ENCODE measurements at places on chromosomes 7 and 10.

DNA sequence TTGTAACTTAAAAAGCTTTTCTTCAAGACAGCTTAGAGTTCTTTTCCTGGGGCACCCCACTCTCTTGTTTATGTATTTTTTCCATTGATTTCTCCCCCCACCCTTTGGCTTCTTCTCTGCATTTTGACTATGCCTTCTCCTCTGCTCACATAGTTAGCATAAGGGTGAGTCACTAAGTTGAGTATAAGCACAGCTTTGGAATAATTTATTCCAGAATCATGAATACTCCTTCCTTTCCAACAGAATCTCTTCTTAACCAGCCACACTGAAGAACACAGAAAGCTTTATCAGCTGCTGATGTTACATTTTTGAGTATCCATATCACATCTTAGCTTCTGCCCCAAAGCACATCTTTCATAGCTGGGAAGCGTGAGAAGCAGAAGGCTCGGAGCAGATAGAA, 449.5 kb upstream of the MKI67 start:
- H3K4me1 ChIP-seq: peaks cover 3% of the 10 kb centered on the region
- no peak overlapping the region for H3K4me3 ChIP-seq
- DNase-seq: no peak
- H3K36me3 ChIP-seq: no peaks in the 10 kb centered on the region

DNA sequence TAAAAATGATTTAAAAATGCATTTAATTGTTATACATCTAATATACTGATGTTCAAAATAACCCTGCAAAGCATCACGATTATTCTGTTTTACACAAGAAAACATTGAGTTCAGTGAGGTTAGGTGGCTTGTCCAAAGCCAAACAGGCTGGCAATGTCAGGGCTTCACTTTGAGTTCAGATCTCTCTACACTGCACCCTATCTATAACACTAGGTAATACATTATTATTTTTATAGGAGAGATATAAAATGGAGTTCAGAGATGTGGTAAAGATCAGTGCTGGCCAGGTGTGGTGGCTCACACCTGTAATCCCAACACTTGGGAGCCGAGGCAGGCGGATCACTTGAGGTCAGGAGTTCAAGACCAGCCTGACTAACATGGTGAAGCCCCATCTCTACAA, 165.9 kb upstream of the MYO3A start:
- H3K36me3 ChIP-seq: no peaks in the 10 kb centered on the region
- H3K27me3 ChIP-seq: no peaks in the 10 kb centered on the region
- no peak overlapping the region for H3K4me3 ChIP-seq
- H3K4me1 ChIP-seq: peaks cover 15% of the 10 kb centered on the region

DNA sequence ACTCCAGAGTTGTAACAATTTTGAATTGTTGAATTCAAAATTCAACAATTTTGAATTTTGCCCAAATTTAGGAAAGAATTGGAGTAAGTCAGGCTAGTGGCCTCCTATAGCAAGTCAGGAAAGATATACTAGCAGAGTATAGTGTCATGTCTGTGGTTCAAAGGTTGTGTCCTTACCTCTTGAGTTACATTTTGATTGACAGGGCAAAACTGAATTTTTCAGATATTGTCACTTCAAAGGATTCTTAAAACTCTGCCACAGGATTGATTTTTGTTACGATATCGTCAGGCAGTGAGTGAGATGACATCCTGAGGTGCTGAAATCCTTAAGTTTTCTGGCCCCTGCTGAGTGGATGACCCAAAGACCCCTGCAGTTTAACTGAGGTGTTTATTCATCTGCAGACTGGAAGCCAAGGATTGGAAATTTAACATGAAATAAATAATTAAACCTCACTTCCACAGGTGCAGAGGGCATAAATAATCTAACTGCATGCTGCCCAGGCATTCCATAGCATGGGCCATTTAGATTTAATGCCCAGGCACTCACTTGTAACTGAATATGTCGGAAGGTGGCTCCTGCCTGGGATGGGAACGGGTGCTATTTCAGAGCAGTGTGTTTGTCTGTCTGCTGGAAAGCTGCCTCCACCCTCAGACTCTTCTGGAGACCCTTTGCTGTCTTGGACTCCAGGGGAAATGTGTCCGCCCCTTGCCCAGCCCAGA, 50.8 kb downstream of the RBM20 start:
- H3K27me3 ChIP-seq: no peaks in the 10 kb centered on the region
- no peak overlapping the region for H3K27ac ChIP-seq
- no peaks in the 10 kb centered on the region for H3K36me3 ChIP-seq
- DNase-seq: peak; percentile 35
- no peak overlapping the region for H3K4me3 ChIP-seq

DNA sequence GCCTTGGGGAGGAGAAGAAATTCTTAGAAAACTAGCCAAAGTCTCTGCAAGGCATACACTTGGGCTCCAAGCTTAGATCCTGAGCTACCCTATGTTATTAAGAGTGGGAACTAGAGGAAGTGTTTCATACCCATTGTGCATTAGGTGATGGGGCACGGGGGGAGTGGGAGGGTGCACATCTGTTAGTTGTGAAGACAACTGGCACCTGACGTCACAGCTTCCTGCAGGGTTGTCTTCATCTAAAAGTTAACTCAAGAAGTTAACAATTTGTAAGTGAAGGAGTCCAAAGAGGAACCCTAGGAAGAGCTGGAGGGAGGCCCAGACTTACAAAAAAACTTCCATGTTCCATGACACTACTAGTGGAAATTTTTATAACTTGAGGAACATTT, 158.1 kb downstream of the ADRA2A start:
- H3K27me3 ChIP-seq: peaks cover 11% of the 10 kb centered on the region
- no peaks in the 10 kb centered on the region for H3K36me3 ChIP-seq
- no peak overlapping the region for H3K4me3 ChIP-seq

DNA sequence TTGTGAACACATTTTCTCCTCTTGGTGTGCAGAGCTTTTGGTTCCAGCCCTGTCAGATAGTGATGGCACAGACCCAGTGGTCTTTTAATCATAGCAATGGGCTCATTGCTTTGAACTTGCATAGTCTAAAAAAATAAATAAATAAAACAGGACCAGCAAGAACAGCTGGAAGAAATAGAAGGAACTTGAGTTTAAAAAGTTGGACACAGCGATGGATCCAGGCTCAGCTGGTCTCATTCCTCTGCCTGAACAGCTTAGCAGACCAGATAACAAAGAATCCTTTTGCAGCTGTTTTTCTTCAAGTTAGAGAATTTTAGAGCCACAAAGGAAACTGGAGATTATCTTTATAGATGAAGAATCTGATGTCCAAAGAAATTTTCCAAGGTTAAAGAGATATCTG, 1005.6 kb downstream of the LRMDA start:
- peaks cover 46% of the 10 kb centered on the region for H3K4me1 ChIP-seq
- no peak overlapping the region for H3K27ac ChIP-seq
- no peaks in the 10 kb centered on the region for H3K27me3 ChIP-seq
- H3K4me3 ChIP-seq: no peak overlapping the region
- H3K36me3 ChIP-seq: no peaks in the 10 kb centered on the region

GRCh38 chr10:64113792-64114191, 592.6 kb downstream of the REEP3 start:
- no peak overlapping the region for H3K27ac ChIP-seq
- H3K27me3 ChIP-seq: no peaks in the 10 kb centered on the region
- DNase-seq: peak; percentile 69
- no peaks in the 10 kb centered on the region for H3K36me3 ChIP-seq

All from endodermal cell (in vitro differentiated cells).